Thyroid gland (tissue), 4 donors: ENCODE measurements at places on chromosomes 4 and X.

GRCh38 chr4:150078041-150078578 is at the start of gene DCLK2:
TSS of gene DCLK2 (plus strand) at chr4:150078445. CDS start at chr4:150079028, 583 bp downstream.
- H3K27ac ChIP-seq = peak within 1 kb of the TSS; percentile 83
- peaks cover 10% of the 10 kb centered on the region for H3K4me1 ChIP-seq
- no peaks in the 10 kb centered on the region for H3K36me3 ChIP-seq
- DNase-seq = peak; percentile 72
- no peaks in the 10 kb centered on the region for H3K27me3 ChIP-seq

DNA sequence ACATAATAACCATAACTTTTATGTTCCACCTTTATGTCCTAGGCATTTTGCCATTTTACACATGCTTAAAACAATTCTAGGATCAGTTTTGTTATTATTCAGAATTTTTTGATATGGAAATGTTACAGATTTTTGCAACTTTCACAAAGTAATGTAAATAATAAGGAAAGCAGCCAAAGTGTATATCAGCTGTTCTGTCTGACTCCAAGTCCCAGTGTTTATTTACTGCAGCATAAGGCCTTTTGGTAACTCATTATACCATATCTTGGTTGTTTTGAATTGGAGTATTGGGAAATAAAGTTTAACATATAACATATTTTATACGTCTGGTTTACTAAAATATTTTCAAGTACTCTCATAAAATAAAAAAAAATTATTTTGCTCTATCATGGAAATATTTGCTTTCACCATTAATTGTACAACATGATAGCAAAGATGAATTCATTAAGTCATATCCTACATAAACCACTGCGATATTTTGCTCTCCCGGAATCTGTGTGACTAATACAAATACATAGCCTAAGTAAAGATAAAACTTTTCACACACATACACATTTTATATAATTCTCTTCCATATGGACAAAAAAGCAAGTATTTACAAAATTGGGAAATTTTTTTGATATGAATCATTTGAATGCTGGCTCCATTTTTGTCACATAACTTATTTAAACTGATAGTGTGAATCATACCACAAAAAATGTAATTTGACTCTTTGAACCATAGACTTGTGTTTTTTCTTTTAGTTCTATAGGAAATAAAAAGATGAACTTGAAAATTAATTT is 399.0 kb downstream of the PABPC4L start:
- no peaks in the 10 kb centered on the region for H3K27me3 ChIP-seq
- no peaks in the 10 kb centered on the region for H3K36me3 ChIP-seq
- DNase-seq = no peak

- H3K4me1 ChIP-seq = no peaks in the 10 kb centered on the region
- H3K36me3 ChIP-seq = no peaks in the 10 kb centered on the region
- H3K27ac ChIP-seq = no peak overlapping the region
- H3K4me3 ChIP-seq = no peak overlapping the region
- H3K27me3 ChIP-seq = no peaks in the 10 kb centered on the region
Measured at GRCh38 chrX:97039363-97040029, 155.8 kb downstream of the RPA4 start.

- H3K27me3 ChIP-seq = no peaks in the 10 kb centered on the region
- no peak overlapping the region for H3K4me3 ChIP-seq
- H3K27ac ChIP-seq = no peak overlapping the region
- H3K4me1 ChIP-seq = peaks cover 6% of the 10 kb centered on the region
- no peak for DNase-seq
Measured at GRCh38 chr4:90002441-90003062, 107.9 kb downstream of the MMRN1 start.

- peak overlapping the region; percentile 93 for H3K4me3 ChIP-seq
- H3K36me3 ChIP-seq = no peaks in the 10 kb centered on the region
Measured at GRCh38 chr4:76211769-76212708, 1.6 kb downstream of the SCARB2 start.

DNA sequence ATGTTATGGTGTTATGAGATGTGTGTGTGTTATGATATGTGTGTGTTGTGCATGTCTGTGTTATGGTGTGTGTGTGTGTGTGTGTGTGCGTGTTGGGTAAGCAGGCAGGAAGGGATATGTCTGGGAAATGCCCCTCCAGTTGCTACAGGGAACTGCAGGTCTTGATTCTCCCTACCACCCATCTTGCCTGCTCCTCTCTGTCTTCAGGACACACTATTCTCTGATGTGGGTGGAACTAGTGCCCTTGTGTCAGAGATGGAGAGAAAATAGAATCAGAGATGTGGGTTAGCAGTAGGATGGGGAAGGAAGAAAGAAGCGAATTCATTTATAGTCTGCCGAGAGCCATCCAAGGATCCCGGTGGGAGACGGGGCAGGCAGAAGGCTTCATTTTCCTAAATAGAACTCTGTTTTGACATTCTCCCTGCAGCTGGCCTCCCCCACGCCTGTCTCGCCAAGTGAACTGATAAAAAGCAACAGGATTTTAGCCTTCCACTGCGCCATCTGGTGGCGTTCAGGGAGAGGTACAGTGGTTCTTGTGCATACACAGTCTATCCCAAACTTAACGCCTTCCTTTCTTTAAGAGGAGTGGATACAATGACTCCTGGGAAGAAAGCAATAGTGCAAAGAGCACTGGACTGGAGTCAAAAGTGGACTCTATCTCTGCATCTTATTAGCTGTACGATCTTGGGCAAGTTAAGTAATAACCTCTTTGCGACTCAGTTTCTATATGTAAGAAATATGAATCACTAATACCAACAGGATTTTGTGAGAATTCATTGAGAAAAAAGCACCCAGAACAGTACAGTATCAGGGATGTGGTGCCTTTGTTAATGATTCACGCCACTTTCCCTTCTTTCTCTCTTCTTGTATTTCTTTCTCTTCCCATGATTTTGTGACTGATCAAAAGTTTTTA is 14.1 kb upstream of the MGST2 start:
- H3K4me1 ChIP-seq = peaks cover 5% of the 10 kb centered on the region
- no peak overlapping the region for H3K27ac ChIP-seq
- DNase-seq = peak; percentile 85
- H3K36me3 ChIP-seq = no peaks in the 10 kb centered on the region
- no peak overlapping the region for H3K4me3 ChIP-seq
- no peaks in the 10 kb centered on the region for H3K27me3 ChIP-seq

DNA sequence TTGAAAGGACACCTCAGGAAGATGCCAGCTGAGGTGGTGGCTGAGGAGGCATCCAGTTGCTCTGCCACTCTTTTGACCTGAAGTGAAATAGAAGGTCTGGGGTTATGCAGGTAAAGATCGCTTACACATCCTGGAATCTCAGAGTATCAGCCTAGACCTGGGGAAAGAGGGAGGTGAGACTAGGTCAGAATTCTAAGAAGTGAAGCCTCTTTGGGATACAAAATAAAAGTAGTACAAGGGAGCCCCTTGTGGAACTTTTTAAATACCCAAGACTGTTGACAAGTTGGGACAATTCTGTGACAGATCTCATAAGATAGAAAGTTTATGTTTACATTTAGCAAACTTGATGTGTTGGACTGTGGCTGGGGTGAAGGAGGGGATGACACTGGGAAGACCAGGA is 263.1 kb downstream of the SPRY1 start:
- DNase-seq = no peak
- no peaks in the 10 kb centered on the region for H3K27me3 ChIP-seq
- no peaks in the 10 kb centered on the region for H3K36me3 ChIP-seq

DNA sequence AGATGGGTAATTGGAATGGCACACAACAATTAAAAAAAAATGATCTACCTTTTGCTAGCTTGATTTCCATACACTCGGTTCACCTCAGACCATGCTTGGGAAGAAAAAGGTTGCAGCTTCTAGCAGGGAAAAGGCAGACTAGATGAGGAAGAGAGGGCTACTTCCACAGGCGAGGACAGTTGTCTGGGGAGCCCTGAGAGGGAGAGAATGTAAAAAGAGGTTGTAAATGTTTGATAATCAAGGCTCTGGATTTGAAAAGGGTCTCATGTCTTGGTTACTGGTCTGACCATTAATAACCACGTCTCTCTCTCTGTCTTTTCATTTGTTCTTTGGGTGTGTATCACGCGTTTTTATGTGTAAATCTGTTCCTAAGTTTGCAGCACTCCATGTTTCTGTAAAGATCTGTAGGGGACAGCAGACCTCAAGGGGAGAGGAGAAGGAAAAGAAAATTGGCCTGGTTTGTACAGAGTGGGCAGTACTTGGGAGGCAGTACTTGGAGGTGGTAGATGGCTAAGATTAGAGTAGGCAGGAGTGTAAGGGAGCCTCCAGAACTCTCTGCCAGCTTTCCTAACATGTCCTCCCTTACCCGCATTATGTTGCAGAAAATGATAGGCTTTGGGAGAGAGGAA is 750 bp downstream of the ARMCX5 start:
- no peaks in the 10 kb centered on the region for H3K4me1 ChIP-seq
- no peaks in the 10 kb centered on the region for H3K27me3 ChIP-seq
- peak overlapping the region; percentile 51 for H3K4me3 ChIP-seq
- no peak for DNase-seq
- peak overlapping the region; percentile 72 for H3K27ac ChIP-seq
- H3K36me3 ChIP-seq = no peaks in the 10 kb centered on the region

- peak overlapping the region; percentile 69 for H3K4me3 ChIP-seq
- no peaks in the 10 kb centered on the region for H3K27me3 ChIP-seq
- no peaks in the 10 kb centered on the region for H3K4me1 ChIP-seq
- H3K27ac ChIP-seq = peak overlapping the region; percentile 94
- peak; percentile 14 for DNase-seq
Measured at GRCh38 chrX:136880003-136880451, 498 bp downstream of the RBMX start.

DNA sequence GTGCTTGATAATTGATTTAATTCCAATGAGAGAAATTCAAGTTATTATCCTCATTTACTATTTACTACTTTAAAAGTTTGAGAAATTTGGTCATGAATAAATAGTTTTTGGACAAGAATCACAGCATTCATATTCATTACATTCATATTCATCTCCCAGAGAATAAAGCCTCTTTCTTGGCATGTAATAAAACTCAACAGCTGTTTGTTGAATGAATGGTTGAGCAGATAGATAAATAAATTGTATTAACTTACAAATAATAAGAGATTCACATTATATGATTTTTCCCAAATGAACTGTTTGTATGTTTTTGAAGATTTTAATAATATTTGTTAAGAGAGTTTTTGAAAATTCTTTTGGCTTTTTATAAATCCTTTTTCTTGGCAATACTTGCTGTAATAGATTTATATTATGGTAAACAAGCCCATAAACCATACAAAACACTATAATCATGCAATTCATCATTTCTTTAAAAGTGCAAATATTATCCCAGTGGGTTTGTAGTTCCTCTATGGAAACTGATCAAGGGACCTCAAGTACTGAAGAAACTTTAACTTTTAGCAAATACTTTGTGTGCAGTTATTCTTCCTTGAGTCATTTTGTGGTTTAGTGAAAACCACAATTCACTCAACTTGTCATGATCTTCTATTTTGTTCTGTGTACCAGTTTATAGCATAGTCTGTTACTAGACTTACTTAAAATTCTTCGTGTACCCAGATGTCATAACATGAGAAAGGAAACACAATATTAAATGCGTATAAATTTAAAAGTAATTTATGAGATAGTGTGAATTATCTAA is 371.8 kb downstream of the ADGRL3 start:
- H3K36me3 ChIP-seq = no peaks in the 10 kb centered on the region
- H3K4me3 ChIP-seq = no peak overlapping the region
- no peaks in the 10 kb centered on the region for H3K27me3 ChIP-seq
- no peak overlapping the region for H3K27ac ChIP-seq
- no peak for DNase-seq
- no peaks in the 10 kb centered on the region for H3K4me1 ChIP-seq

GRCh38 chr4:101693842-101694398 is 96.6 kb upstream of the BANK1 start:
- no peaks in the 10 kb centered on the region for H3K27me3 ChIP-seq
- no peaks in the 10 kb centered on the region for H3K36me3 ChIP-seq
- peaks cover 7% of the 10 kb centered on the region for H3K4me1 ChIP-seq
- H3K4me3 ChIP-seq = no peak overlapping the region

DNA sequence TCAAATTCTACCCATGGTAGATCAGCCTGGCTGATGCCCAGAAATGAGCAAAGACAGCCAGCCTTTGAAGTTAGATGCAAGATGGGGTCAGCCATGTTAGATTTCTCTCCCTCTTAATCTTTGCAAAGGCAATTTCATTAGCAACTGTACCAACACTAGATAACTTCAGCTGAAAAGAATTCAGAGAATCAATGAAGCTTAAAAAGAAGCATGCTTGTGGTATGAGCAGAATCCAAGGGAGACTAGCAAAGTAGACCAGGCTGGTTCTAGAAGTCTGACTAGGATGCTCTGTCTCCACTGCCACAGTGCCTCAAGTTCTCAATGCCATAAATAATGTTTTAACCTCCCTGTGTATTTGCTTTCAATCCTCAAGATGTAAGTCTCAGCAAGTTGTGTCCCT is 247.3 kb downstream of the SLC7A11 start:
- no peaks in the 10 kb centered on the region for H3K36me3 ChIP-seq
- no peak for DNase-seq
- H3K27ac ChIP-seq = no peak overlapping the region
- H3K4me3 ChIP-seq = no peak overlapping the region

GRCh38 chr4:169383724-169384123 is 113.0 kb upstream of the SH3RF1 start:
- no peaks in the 10 kb centered on the region for H3K27me3 ChIP-seq
- no peak overlapping the region for H3K4me3 ChIP-seq
- DNase-seq = no peak
- no peaks in the 10 kb centered on the region for H3K4me1 ChIP-seq

DNA sequence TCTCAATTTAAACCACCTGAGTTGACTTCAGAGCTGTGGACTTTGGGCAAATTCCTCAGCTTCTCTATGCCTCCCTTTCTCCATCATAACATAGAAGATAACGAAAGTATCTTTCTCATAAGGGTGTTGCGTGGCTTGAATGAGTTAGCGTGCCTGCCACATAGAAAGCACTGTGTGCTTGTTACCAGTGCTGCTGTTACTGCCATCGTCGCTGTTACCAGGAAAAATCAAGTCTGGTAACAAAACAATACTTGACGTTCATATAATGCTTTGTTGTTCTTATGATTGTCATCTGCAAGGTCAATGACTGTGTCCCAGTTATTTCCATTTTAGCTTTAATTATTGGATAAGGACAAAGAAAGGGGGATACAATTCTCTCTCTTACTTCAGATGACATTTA is 64.4 kb downstream of the DDX60L start:
- no peak overlapping the region for H3K4me3 ChIP-seq
- DNase-seq = no peak
- no peaks in the 10 kb centered on the region for H3K4me1 ChIP-seq
- no peaks in the 10 kb centered on the region for H3K27me3 ChIP-seq

- no peak overlapping the region for H3K27ac ChIP-seq
- no peak for DNase-seq
- no peaks in the 10 kb centered on the region for H3K27me3 ChIP-seq
- H3K4me1 ChIP-seq = no peaks in the 10 kb centered on the region
- no peaks in the 10 kb centered on the region for H3K36me3 ChIP-seq
Measured at GRCh38 chr4:126937342-126937741, 695.4 kb upstream of the INTU start.

DNA sequence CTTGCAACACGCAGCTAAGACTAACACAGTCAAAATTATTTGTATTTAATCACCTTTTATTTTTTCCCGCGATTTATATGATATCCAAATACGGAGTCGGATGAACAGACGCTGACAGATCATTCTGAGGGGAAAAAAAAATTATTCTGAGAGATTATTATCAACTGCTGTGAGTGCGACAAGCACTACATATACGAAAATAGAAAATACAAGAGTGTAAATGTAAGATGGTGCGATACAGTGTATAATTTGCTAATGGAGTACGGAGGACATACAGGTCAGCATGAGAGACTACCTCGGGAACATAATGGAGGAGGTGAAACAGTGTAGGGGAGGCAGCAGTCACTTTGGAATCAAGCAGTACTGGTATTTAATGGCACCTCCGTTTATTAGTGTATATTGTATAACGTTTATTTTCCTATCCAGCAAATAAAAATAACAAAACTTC is 2.8 kb upstream of the LIN54 start:
- H3K4me3 ChIP-seq = peak overlapping the region; percentile 29
- no peaks in the 10 kb centered on the region for H3K36me3 ChIP-seq
- no peak for DNase-seq
- peaks cover 8% of the 10 kb centered on the region for H3K4me1 ChIP-seq
